ENCODE measurements at places on chromosomes 1 and 21.

- H3K27ac ChIP-seq = no peak overlapping the region
- no peaks in the 10 kb centered on the region for H3K36me3 ChIP-seq
- DNase-seq = no peak
- no peaks in the 10 kb centered on the region for H3K4me1 ChIP-seq
- H3K4me3 ChIP-seq = no peak overlapping the region
Observed at GRCh38 chr1:203148127-203148526, 20.6 kb downstream of the ADORA1 start.

DNA sequence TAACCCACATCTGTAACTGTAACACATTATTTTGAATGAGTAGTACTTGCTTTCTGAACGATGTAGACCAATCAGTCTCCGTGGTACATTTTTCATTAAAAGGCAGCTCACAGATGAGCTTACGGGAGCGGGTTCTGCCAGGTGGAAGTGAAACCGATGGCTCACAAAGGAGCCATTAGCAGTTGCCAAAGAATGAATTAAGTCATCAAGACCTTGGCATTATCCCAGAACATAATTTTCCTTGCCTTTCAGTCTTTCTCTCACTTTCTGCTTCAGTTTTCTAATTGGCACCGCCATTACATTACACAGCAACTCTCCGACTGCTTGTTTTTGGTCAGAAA lies 33.5 kb upstream of the UTS2 start:
- H3K36me3 ChIP-seq = no peaks in the 10 kb centered on the region
- no peak overlapping the region for H3K4me3 ChIP-seq
- DNase-seq = peak; percentile 34
- peaks cover 5% of the 10 kb centered on the region for H3K27me3 ChIP-seq
- no peak overlapping the region for H3K27ac ChIP-seq

DNA sequence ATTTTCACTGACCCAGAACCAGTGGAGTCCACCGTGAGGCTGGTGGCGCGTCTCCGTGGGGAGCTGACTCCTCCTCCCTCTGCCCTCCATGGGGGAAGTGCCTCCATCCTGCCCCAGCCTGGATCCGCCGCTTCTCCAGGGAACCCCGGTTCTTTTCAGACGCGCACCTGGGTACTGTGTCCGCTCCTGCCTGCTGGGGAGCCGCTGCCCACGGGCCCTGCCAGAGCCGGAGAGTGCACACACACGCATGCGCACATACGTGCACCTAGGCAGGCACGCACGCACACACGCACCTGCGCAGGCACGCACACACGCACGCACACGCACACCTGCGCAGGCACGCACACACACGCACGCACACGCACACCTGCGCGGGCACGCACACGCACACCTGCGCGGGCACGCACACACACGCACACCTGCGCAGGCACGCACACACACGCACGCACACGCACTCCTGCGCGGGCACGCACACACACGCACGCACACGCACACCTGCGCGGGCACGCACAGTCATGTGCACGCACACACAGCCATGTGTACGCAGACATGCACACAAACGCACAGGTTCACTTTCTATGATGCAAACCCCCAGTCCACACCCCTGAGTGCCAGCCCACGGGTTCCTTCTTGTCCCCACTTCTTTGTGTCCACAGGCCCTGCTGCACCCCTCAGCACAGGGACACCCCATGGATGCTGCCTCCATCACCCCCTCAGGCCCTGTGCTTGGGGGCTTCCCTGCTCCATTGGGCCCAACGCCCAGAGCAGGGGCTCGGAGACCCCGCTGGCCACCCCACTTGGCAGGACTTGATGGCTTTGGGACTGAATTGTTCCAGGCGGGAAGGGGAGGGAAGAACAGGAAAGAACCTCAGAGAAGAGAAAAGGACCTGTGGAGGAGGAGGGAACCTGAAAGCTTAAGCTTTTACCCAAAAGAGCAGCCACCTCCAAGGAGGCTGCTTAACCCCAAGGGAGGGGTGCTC lies 42.7 kb downstream of the MORN1 start:
- H3K4me3 ChIP-seq = no peak overlapping the region
- no peaks in the 10 kb centered on the region for H3K27me3 ChIP-seq
- H3K36me3 ChIP-seq = no peaks in the 10 kb centered on the region
- H3K4me1 ChIP-seq = no peaks in the 10 kb centered on the region
- no peak overlapping the region for H3K27ac ChIP-seq
- no peak for DNase-seq

- DNase-seq = no peak
- no peak overlapping the region for H3K4me3 ChIP-seq
- peaks cover 45% of the 10 kb centered on the region for H3K36me3 ChIP-seq
- H3K27ac ChIP-seq = no peak overlapping the region
- no peaks in the 10 kb centered on the region for H3K27me3 ChIP-seq
Observed at GRCh38 chr1:174243451-174244000, 84.2 kb downstream of the RABGAP1L start.

DNA sequence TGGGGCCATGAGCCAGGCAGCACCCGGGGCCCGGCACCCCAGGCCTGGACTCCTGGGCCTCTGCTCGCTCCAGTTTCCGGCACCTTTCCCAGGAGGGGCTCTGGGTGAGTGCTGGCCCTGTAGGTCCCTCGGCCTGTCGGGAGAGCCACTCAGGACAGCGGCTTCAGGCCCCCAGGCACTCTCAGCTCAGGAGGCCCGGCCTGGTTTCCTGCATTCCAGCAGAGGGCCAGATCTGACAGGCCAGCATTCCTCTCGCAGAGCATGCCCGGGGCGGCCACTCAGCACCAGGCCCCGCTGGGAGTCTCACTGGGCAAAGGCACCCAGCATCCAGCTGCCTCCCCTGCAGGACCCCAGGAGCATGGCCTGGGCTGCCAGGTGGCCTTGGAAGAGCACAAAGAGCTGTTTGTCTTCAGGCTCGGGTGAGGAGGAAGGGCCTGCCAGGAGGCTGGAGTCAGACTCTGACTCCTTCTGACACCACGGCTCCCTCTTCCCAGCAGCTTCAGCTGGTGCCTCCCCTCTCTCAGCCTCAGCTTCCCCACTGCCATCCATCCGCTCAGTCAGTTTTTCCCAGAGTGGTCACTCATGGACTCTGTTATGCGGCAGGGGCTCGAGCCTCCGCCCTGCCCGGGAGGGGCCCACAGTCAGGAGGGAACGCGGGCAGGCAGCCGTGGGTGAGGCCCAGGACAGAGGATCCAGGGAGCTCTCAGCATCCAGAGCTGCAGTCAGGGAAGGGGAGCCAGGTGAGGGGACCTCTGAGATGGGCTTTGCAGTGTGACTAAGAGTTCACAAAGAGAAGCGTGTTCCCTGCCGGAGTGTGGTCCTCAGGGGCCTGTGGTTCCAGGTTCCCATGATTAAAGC lies 51.7 kb downstream of the WNT9A start:
- H3K27ac ChIP-seq = no peak overlapping the region
- no peak for DNase-seq
- no peaks in the 10 kb centered on the region for H3K27me3 ChIP-seq
- H3K36me3 ChIP-seq = no peaks in the 10 kb centered on the region
- H3K4me3 ChIP-seq = no peak overlapping the region

GRCh38 chr1:109784551-109785252 lies 21.0 kb upstream of the EPS8L3 start:
- H3K36me3 ChIP-seq = no peaks in the 10 kb centered on the region
- no peak overlapping the region for H3K4me3 ChIP-seq
- H3K27ac ChIP-seq = no peak overlapping the region
- DNase-seq = no peak
- H3K27me3 ChIP-seq = no peaks in the 10 kb centered on the region

- DNase-seq = peak; percentile 77
- peaks cover 16% of the 10 kb centered on the region for H3K4me1 ChIP-seq
- H3K27ac ChIP-seq = peak overlapping the region; percentile 19
- no peaks in the 10 kb centered on the region for H3K27me3 ChIP-seq
Observed at GRCh38 chr1:110235834-110236682, 25.9 kb downstream of the KCNC4 start.

DNA sequence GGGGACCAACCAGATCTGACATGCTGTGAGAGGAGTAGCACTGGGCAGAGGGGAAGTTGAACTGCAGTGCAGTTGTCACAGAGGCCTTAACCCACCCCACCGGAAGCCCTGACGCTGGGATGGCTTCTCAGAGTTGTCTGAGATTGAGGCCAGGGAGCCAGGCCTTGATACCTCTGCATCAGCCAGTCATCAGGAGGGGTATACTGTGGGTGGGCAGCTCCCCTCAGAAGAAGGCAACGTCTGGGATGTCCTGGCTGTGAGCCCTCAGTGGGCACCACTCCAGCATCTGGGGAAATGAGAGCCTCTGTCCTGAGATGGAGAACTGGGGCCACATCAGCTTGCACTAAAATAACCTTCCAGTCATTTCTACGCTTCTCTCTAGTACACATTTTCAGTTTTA lies 47.9 kb upstream of the BCAR3 start:
- H3K36me3 ChIP-seq = no peaks in the 10 kb centered on the region
- no peak overlapping the region for H3K4me3 ChIP-seq
- no peaks in the 10 kb centered on the region for H3K27me3 ChIP-seq
- no peak overlapping the region for H3K27ac ChIP-seq
- no peaks in the 10 kb centered on the region for H3K4me1 ChIP-seq

- H3K27me3 ChIP-seq = no peaks in the 10 kb centered on the region
- no peak overlapping the region for H3K4me3 ChIP-seq
- H3K4me1 ChIP-seq = no peaks in the 10 kb centered on the region
- DNase-seq = no peak
Observed at GRCh38 chr1:155392898-155393411, 72.3 kb downstream of the RUSC1 start.

- DNase-seq = no peak
- H3K4me3 ChIP-seq = no peak overlapping the region
- no peak overlapping the region for H3K27ac ChIP-seq
- no peaks in the 10 kb centered on the region for H3K27me3 ChIP-seq
- H3K4me1 ChIP-seq = peaks cover 6% of the 10 kb centered on the region
- peaks cover 37% of the 10 kb centered on the region for H3K36me3 ChIP-seq
Observed at GRCh38 chr1:9872430-9873165, 37.5 kb downstream of the CTNNBIP1 start.

DNA sequence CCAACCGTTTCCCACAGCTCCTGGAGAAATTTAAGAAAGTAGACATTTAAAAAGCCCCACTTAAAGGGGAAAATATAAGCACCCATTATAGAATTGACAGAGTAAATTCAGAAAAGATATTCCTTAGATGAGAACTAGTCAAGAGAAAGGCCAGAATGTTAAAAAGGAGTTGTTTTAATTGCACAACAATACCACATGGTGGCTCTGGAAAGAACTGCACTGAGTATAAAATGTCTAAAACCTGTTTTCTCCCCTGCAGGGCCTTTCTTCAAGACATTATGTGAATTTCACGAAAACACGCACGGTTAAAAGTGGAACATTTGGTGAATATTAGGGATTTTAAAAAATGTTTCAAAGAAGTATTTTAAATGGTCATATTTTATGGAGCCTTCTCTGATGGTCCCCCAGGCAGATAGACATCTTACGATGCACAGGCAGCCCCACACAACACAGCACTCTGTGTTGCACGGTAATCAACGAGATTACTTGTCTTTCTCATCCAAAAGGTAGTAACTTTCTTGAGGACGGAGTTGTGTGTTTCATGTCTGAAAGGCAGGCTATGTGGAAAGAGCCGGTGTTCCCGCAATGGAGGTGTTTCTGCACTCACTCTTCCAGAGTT lies 101.9 kb downstream of the PRRX1 start:
- H3K4me3 ChIP-seq = no peak overlapping the region
- no peaks in the 10 kb centered on the region for H3K27me3 ChIP-seq
- no peak overlapping the region for H3K27ac ChIP-seq
- H3K36me3 ChIP-seq = no peaks in the 10 kb centered on the region

DNA sequence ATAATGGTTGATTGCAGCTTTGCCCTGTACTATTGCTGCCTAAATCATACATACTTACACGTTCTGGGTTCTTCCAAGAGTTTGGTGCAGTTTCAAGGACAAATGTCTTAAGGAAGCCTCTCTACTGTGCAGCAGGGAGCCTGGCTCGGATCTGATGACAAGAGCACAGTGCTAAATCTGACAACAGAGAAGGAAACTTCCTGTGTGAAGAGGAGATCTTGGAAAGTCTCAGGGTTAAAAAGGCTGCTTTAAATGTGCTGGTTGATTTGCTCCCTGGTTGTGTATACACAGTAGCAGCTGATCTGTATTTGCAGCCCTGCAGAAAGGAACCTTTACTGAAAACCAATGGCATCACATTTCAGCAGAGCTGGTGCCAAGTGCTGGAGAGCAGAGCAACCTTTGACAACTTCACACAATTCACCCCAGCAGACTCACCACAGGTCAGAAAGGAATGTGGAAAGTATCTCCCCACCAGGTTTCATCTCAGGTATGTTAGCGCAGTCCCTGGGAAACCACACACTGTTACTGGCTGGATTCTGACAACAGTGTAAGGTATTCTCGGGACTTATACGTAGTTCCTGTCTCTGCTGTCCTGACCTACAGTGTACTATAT lies 355.0 kb upstream of the ESRRG start:
- DNase-seq = no peak
- H3K4me3 ChIP-seq = no peak overlapping the region

DNA sequence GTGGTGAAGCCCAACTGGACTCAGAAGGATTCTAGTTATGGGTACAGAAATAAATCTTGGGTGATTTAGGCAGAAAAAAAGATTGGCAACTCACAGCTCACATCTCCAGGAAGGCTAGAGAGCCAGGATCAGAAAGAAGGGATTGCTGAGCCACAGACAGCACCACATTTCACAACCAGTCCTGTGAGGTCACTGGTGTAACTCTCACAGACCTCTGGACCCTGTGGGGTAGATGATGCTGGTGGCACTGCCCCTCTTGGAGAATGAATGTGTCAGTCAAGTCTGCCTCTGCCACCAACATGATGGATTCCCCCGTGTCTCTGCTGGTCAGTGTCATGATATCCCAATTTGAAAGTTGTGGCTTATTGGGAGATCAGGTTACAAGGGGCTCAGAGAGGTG lies 70.9 kb upstream of the HMCN1 start:
- no peak for DNase-seq
- no peak overlapping the region for H3K4me3 ChIP-seq
- H3K27me3 ChIP-seq = no peaks in the 10 kb centered on the region
- no peak overlapping the region for H3K27ac ChIP-seq
- H3K4me1 ChIP-seq = peaks cover 5% of the 10 kb centered on the region

GRCh38 chr1:67605209-67605780 lies 79.7 kb upstream of the GADD45A start:
- H3K27me3 ChIP-seq = no peaks in the 10 kb centered on the region
- no peaks in the 10 kb centered on the region for H3K4me1 ChIP-seq
- H3K36me3 ChIP-seq = no peaks in the 10 kb centered on the region

- H3K27me3 ChIP-seq = no peaks in the 10 kb centered on the region
- no peak overlapping the region for H3K27ac ChIP-seq
- no peak overlapping the region for H3K4me3 ChIP-seq
- H3K36me3 ChIP-seq = no peaks in the 10 kb centered on the region
Observed at GRCh38 chr1:160950657-160951056, 4.0 kb downstream of the ITLN2 start.

DNA sequence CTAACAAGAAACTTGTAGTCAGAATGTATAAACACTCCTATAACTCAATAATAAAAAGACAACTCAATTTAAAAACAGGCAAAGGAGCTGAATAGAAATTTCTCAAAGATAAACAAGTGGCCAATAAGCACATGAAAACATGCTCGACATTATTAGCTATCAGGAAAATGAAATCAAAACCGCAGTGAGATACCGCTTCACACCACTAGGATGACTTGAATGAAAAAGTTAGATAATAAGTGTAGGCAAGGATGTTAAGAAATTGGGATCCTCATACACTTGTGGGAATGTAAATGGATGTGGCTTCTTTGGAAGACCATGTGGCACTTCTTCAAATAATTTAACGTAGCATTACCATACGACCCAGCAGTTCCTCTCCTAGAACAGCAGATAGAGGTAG lies 8.9 kb downstream of the RALGPS2 start:
- DNase-seq = no peak
- no peak overlapping the region for H3K4me3 ChIP-seq
- H3K27me3 ChIP-seq = no peaks in the 10 kb centered on the region
- H3K27ac ChIP-seq = no peak overlapping the region
- no peaks in the 10 kb centered on the region for H3K4me1 ChIP-seq
- H3K36me3 ChIP-seq = no peaks in the 10 kb centered on the region

- H3K4me1 ChIP-seq = no peaks in the 10 kb centered on the region
- H3K27ac ChIP-seq = no peak overlapping the region
- no peaks in the 10 kb centered on the region for H3K36me3 ChIP-seq
- no peaks in the 10 kb centered on the region for H3K27me3 ChIP-seq
- DNase-seq = no peak
Observed at GRCh38 chr1:37169743-37170275, 135.5 kb upstream of the GRIK3 start.
